ENCODE measurements at places on chromosomes 13 and 19.

GRCh38 chr13:41542281-41542680 is 84.9 kb downstream of the RGCC start:
- no peak for DNase-seq

- no peak for DNase-seq
These were observed 1721.8 kb downstream of the PCDH9 start for GRCh38 chr13:65508338-65508737.

GRCh38 chr19:41428481-41428859 is 1.3 kb upstream of the B3GNT8 start:
- no peak for DNase-seq

GRCh38 chr13:73385848-73386247 is 327.0 kb downstream of the KLF5 start:
- DNase-seq = no peak

- no peak for DNase-seq
These were observed 60.3 kb downstream of the CCDC70 start for GRCh38 chr13:51921790-51922740.

DNA sequence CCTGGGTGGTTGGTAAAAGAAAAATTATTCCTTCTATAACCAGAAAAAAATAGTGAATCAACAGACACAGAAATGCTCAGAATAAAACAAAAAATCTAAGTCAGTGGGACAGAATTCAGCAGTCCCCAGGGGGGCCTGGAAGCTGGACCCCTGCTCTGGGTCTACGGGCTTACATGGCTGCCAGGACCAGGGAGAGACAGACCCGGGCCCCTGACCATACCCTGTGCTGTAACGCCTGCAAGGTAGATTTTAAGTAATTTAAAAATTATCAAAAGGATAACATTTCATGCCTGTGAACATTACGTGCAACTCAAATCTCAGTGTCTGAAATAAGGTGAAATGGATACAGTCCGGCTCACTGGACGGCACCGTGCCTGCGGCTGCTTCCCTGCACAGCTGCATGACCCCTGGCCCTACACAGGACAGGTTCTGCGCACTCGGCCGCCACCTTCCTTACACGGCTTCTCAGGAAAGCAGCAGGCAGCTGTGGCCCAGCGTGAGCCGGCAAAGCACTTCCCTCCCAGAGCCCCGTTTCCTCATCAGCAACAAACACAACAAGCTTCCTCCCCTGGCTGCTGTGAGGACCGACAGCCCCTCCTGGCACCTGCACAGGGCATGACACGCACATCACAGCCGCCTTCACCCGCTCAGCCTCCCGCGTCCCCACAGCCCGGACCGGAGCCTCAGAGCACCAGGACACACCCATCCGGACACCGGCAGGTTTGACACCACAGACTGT is 22.2 kb downstream of the RASA3 start:
- no peak for DNase-seq

GRCh38 chr13:40644838-40645604 is 21.4 kb downstream of the FOXO1 start:
- no peak for DNase-seq

DNA sequence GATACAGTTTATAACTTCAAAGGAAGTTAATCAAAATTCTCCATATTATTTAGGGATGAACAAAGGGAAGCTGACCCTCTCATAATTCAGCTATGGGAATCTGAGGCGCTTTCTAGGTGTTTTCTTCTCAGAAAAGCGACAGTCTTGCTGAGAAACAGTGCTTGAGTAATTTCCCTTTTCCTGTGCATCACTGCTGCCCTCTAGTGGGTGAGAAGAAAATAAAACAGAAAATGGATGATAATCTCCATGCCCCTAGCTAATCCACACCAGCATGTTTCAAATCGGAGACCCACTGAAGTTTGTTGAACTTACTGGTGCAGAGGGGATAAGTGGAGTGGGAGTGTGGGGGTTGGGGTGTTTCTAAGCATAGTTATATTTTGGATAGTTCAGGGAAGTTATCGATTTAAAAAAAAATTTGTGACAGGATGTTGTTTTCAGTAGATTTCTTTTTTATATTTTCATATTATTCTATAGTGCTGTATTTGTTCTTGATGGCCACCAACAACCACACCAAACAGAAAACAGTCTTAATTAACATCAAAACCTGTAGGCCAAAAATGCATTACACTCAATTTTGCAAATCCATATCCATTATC is 21.4 kb downstream of the LCP1 start:
- no peak for DNase-seq

DNA sequence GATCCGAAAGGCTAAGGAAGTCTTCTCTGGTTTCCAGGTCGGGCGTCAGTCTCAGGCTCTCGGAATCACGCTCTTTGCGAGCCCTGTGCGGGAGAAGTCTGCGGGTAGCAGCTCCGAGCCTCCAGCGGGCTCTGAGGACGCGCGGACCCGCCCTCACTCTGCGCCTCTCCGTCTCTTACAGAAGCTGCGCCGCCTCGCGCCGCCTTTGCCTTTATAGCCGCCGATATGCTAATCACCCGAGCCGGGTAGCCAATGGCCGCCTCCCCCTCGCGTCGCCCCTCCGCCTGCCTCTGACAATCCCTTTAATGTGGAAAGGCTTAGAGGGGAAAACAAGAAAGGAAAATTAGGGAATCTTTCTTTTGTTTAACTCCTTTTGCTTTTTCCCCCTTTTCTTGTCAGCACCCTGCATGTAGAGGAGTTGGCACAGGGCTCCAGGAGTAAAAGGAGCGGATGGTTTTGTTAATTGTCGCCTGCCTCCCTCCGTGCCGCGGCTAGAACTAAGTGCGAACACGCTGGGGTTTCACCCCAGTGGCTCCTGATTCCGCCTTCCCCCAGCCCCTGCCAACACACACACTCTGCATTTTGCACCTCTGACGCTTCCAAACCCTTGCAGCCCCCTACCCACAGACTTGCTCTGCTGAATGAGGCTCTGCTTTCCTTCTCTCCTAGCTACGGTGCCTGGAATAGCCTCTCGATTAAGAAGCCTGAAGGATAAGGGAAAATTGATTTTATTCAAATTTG is at the start of gene PCDH8:
Gene PCDH8 (minus strand): TSS at position 186 of the 741 bp plus-strand sequence. CDS start 204 bp downstream, outside the sequence.
- no peak for DNase-seq

- DNase-seq = no peak
These were observed 52.2 kb downstream of the AP1M1 start for GRCh38 chr19:16249826-16250404.

DNA sequence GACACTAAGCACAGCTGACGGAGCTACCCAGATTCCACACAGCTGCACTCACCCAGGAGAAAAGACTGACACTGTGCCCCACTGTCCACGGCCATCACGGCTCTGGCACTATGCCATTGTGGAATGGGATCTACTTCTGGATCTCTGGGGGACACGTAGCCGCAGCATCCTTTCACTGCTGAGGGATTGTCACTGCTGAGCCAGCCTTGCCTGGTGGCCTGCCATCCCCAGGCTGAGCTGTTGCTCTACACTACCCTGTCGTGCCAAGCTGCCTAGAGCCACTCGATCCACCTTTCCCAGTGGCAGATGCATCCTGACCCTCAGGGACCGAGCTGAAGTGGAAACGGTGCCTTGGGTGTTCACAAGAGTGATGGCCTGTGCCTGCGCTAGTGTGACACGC is 5.0 kb upstream of the LILRB5 start:
- DNase-seq = no peak

DNA sequence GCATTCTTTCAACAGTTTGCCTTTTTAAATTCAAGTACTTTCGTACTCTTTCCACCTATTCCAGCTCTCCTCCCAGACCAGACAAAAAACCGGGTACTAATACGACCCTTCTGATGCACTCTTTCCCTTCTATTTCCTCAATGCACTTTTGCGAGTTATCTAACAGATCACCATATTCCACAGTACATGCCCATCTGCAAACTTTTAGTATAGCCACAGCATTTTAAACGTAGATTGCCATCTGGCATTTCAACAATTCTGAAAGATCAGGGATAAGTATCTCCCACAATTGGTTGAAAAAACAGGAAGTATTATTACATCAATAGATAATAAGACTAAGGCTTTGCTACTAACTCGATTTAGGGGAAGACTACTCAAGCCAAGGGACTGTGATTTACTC is 31.5 kb downstream of the RBM26 start:
- DNase-seq = no peak
